Renal cortical epithelial cell (primary cell): ENCODE measurements at places on chromosomes 1 and 21.

- DNase-seq = peak; percentile 25
These were observed 29.9 kb upstream of the DISP1 start for GRCh38 chr1:222784916-222785315.

GRCh38 chr21:32940079-32941014 lies 85.4 kb upstream of the OLIG2 start:
- DNase-seq = peak; percentile 33

GRCh38 chr1:8629241-8630091 lies 188.0 kb downstream of the RERE start:
- no peak for DNase-seq

DNA sequence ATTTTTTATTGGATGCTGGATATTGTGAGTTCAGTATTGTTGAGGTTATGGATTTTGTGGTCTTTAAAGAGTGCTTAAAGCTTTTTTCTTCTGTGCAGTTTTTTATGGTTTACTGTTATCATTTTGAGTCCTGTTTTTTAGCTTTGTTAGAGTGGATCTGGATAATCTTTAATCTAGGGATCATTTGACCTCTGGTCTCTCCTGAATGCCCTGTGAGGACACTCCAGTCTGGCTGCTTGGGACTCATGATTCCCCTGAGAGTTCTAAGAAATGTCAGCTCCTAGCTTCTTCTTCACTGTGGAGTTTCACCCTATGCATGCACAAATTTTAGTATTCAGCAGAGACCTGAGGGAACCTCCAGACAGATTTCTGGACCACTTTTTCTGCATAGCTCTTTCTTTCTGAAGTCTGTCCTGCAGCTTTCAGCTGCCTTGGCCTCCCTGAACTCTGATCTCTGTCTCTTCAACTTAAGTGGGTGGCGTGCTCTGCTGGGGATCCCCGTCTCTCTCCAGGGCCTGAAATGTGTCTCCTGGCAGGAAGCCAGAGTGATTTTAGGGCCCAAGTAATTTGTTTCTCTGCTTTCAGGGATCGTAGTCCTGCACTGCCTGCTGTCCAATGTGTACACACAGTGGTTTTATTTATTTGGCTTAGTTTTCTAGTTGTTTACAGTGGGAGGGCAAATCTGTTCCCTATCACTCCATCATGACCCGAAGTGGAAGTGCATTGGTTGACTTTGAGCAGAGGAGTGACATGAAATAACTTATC lies 14.7 kb downstream of the PEX14 start:
- DNase-seq = no peak

DNA sequence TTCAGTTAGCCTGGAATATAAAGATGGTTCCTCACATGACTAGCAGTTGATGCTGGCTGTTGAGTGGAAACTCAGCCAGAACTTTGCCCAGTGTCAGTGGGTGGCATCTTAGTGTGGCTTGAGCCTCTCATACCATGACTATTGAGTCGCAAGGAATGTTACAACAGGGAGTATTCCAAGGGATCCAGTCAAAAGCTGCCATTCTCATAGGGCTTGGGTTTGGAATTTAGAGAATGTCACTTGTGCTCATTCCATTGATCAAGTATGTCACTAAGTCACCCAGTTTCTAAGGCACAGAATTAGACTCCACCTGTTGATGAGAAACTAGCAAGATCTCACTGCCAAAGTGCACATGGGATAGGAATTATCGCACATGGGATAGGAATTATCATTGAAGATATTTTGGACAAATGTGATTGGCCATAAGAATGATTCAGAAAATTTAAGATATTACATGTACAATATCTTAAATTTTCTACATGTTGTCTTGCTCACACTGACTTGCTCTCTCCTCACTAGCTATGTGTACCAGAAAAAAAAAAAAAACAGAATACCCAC lies 1290.7 kb upstream of the ADGRL2 start:
- DNase-seq = peak; percentile 41

DNA sequence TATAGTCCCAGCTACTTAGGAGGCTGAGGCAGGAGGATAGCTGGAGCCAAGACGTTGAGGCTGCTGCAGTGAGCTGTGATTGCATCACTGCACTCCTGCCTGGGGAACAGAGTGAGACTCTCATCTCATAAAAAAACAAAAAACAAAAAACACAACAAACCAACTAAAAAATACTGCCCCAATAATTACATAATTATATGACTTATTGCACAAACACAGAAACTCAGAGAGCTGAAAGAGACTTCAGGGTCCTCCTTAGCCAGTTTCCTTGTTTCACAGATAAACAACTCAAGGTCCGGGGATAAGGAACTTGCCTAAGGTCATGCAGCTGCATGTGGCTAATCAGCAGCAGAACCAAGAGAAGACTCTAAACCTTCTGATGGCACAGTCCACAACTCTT lies 11.9 kb downstream of the EXTL2 start:
- no peak for DNase-seq

- DNase-seq = no peak
These were observed 321.2 kb downstream of the PBX1 start for GRCh38 chr1:164880199-164880598.

GRCh38 chr1:214419650-214420049 lies 131.8 kb downstream of the PTPN14 start:
- no peak for DNase-seq

DNA sequence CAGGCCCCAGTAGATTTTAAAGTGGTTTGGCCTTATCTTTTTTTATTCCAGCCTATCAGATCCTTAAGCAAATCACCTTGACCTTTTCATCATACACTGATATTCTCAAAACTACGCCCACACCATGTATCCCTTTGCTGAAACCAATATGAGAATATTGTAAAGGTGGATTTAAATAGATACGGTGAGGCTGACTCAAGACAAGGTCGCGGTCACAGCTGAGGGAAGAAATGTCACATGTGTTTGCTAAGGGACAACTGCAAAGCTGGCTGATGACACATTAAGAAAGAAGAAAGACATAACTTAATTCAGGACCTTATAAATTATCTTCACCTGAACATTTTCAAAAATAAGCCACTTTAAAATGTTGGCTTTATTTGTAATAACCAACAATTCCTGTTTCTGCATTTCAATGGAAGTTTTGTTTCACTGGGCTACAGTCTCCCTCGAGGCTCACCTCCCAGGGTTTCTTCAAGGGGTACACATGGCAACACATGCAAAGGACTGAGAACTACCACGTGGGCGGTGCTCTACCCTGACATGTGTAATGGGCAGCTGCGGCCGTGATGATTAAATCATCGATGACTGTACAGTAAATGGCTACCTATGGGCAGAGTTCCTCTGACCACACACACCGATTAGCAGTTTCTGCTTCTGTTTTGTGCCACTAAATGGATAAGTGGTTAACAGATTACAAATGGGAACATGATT lies 189.5 kb downstream of the SIPA1L2 start:
- no peak for DNase-seq

GRCh38 chr1:30665216-30666010 lies 58.0 kb downstream of the MATN1 start:
- no peak for DNase-seq

DNA sequence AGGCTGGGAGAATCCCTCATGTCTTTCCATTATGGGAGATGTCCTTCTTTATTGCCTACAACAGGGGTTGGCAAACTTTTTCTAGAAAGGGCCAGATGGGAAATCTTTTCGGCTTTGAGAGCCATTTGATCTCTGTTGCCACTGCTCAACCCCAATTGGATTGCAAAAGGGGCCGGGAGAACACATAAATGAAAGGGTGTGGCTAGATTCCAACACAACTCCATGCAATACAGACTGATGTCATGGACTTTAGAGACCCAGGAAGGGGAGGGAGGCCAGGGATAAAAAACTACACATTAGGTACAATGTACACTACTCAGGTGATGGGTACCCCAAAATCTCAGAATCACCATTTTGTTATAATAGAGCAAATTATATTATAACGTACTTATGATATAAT lies 97.6 kb upstream of the SIM2 start:
- no peak for DNase-seq

GRCh38 chr1:65163201-65163805 lies 15.3 kb downstream of the AK4 start:
- peak; percentile 68 for DNase-seq

DNA sequence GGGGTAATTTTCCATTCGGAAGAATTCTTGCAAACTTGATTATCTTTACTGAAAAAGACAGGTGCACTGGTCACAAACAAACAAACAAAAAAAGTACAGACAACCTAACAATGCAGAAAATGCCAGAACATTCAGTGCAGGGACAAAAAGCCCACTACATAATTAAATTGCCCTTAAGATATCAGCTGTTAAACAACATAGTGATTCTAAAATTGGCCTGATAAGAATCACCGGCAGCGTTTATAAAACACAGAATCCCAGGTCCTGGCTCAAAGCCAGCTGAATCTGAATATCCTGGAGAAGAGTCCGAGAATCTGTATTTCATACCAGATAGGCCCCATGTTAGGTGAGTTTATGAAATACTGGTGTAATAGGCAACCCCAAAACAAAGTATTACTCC lies 6.1 kb downstream of the PLPP3 start:
- DNase-seq = no peak

GRCh38 chr1:161192476-161193465 lies 6.1 kb downstream of the ADAMTS4 start:
- DNase-seq = peak; percentile 51

DNA sequence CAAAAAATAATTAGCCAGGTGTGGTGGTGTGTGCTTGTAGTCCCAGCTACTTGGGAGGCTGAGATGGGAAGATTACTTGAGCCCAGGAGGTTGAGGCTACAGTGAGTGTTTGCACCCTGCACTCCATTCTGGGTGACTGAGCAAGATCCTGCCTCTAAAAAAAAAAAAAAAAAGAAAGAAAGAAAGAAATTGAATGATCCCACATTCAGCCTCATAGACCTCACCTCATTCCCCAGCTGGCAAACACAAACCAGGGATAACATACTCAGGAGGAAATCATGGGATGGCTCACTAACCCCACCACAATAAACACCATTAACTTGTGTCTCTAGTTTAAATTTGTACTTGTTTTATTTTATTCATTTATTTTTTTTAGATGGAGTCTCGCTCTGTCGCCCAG lies 8.5 kb downstream of the ENSA start:
- DNase-seq = peak; percentile 55

- peak; percentile 62 for DNase-seq
These were observed 39.7 kb downstream of the CHML start for GRCh38 chr1:241600496-241600901.

- peak; percentile 98 for DNase-seq
These were observed 113.5 kb downstream of the OMA1 start for GRCh38 chr1:58432851-58433668.

DNA sequence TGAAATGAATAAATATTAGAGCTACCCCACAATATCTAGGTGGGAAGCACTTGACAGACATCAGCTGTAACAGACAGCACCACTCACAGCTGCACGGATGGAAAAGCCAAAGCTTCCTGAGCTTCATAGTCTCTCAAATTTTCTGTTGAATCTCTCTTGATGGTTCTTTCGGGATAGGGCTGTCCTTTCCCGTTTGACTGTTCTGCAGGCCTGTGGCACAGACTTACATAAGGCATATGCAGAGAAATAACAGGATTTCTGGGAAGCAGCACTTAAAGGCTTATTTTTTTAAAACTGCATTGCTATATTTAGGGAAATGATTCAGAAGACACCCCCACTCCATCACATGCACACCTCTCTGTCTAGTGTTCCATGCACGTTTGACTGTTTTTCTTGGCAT lies 77.5 kb downstream of the ZNF648 start:
- DNase-seq = no peak

DNA sequence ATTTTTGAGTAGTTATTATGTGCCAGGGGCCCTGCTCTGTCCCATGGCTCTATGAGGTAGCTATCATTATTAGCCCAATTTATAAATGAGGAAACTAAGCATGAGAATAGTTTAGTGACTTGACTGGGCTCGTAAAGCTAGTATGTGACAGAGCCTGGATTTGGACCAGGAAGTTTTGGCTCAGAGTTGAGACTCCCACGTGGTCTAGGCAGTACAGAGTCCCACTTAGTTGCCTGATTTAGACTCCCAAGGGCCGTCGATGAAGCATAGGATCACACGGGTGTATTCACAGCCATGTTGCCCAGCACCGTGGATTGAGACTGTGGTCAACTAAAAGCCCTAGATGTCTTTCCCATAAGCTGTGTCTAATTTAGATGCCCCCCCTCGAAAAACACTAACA lies 81.7 kb downstream of the DDX20 start:
- DNase-seq = no peak

- no peak for DNase-seq
These were observed 21.5 kb upstream of the SPATC1L start for GRCh38 chr21:46205766-46206162.

GRCh38 chr1:38497921-38498656 lies 361.5 kb downstream of the RRAGC start:
- no peak for DNase-seq

GRCh38 chr21:46264046-46264689 lies 21.2 kb downstream of the MCM3AP start:
- DNase-seq = no peak

DNA sequence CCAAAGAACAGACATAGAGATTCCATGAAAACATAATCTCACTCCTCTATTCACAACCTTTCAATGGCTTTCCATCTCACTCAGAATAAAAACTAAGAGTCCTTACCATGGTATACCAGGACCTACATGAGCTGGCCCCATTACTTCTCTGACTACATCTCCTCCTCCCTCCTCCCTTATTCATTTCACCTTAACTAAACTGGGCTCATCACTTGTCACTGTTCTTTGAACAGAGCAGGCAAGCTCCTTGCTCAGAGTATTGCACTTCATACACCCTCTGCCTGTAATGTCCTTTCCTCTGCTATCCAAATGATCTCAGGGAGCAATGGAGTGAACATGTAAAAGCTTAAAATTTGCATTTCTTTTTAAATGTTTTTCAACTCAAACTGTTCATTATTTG lies 142.0 kb downstream of the MRPL39 start:
- DNase-seq = no peak

- DNase-seq = peak; percentile 45
These were observed 11.1 kb upstream of the C1orf174 start for GRCh38 chr1:3910857-3911845.

DNA sequence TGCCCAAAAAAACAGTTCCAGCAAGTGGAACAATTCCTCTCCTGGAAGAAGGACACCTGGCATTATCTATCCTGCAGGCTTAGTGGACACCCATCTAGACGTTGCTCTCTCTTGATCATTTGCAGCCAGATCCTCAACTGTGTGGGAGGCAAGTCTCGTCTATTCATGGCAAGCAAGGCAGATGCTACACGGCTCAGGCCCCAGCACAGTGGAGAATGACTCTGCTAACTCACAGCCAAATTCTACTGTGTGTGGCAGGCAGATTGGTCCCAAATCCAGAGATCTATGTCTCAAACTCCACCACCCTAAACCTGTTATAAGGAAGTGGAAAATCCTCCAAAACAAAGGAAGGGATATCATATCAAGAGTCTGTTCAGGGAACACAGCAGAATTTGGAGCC lies 7.0 kb downstream of the TNNT2 start:
- DNase-seq = no peak

DNA sequence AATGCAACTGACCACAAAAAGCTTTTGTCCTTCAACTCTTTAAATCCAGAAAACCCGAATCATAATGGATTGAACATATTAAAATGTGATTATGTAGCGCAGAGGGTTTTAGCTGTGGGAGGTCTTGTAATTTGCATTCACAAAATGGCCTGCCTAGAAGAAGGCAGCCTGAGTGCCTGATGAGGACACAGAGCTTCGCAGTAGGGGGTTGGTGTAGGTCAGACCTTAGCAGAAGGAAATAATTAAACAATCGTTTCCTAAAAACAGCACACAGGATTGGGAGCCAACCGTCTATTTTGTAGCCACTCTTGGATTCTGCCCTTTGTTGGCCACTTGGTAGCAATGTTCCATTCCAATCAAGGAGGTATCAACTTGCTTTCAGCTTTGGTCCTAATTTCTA lies 195.7 kb upstream of the KIAA0040 start:
- no peak for DNase-seq

- DNase-seq = no peak
These were observed 42.0 kb downstream of the STUM start for GRCh38 chr1:226590614-226591013.

- no peak for DNase-seq
These were observed 169.6 kb downstream of the TGFBR3 start for GRCh38 chr1:91716339-91716738.
